GM04504 (cell line): ENCODE measurements at places on chromosomes 2 and 18.

DNA sequence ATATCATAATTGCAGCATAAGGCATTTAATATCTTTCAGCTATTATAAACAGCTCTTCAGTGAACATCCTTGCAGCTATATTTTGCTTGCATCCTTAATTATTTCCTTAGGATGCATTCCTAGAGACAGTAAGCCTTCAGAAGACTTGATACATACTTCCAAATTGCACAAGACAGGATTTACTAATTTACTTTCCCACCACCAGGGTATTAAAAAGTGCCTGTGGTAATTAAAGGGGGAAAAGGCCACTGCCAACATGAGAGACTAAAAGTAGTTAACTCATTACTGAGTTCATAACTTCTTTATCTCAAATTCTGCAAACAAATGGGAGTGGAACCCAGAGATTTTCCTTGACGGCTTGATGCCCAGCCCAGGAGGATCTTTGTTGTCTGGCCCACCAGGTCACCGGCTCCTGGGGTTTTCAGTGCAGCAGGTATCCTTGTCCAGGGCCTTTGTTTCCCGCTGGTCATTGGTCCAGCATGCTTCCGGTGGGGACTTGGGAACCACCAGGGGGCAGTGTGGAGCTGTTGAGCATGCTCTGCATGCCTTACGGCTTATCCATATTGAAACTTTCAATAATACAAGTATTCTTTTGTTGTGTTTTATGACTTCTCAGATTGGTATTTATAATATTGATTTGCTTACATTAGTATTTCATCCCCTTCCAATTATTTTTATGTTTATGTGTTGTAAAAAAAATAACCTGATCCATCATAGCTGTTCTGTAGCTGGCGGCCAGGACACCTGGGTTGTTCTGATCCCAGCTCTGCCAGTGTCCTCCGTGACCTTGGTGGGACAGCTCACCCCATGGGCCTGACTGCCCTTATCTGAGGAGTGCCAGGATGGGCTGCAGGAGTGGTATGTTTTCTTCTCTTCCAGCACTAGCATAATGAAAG lies 61.4 kb downstream of the TGOLN2 start:
- DNase-seq, result no peak

- no peak for DNase-seq
These were observed 21.5 kb downstream of the RPL37A start for GRCh38 chr2:216520112-216520511.

GRCh38 chr18:24089076-24089475 lies 49.8 kb upstream of the CABYR start:
- DNase-seq, result no peak

DNA sequence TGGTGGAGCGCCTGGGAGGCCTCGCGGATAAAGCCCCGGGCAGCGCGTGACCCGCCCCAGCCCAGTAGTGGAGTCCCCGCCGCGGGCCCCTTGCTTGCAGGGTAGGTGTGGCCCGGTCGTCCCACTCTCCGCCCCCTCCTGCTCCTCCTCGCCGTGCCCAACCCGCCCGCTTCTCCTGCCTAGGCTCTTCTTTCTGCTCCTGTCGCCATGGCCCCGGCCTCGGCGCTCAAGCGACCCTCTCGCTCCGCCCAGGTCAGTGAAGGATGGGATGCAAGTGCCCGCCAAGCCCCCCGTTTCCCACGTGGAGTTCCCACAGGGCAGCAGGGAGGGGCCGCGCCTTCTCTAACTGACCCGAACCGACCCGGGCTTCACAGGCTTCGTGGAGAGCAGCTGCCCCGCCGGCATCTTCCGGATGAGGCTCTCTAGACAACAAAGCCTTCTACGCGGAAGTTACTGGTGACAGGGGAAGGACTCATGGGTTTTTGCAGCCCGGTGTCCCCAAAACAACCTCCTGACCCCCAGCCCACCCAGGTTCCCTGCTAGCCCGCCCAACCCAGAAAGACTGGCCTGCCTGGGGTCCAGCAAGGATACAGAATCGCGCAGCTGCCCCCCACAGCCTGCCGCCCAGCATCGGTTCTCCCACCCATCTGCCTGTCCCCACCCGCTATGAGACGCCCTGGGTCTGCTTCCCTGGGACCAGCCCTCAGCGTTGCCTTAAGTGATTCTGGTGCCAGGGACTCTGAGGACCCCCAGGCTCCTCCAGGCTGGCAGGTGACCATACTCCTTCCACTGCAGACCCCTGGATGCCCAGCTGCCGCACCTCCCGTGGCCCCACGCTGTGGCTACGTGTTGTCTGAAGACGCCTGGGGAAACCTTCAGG lies 32.8 kb downstream of the TTC32 start:
- DNase-seq, result no peak

GRCh38 chr2:218397820-218398436 lies 1.7 kb upstream of the CTDSP1 start:
- peak; percentile 61 for DNase-seq

DNA sequence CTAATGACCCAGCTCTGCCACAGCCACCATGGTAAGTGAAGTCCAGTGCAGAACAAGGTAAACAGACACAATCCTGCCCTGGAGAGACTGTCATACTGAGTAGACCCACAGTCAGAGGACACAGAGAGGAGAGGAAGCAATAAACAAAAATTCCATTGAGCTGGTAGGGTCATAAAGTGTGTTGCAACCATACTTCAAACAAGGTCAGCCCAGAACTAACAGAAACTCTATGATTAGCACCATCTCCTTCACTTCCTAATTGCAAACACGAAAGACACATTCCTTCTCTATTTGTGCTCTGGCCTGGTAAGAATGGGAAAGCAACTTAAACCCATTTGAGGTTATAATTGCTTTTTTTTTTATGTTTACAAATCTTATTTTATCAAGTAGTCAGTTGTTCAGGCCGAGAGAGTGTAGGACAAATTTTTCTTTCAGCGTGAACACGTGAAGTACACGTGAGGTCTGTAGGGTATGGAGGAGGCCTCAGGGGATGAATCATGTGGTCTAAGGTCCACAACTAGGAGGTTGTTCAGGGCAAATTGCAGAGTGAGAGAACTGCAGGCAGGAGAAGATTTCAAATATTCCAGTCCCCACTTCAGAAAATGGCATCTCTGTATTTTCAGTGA lies 71.4 kb upstream of the GLS start:
- no peak for DNase-seq

DNA sequence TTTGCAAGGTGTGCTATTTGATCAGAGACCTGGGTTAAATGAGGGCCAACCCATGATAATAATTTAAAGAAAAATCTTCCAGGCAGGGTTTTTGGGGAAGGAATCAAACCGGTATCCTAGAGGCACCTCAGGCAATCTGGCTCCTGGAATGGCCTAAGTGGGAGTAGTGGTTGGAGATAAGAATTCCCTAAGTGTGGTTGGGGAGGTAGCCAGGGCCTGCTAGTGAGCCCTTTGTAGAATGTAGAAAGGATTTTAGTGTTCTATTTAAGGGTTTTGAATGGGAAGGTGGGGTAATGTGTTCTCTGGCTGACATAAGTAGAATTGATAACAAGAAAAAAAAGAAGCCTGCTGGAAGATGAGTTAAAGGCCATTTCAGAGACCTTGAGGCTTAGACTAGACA lies 422.2 kb downstream of the XIRP2 start:
- DNase-seq, result no peak

GRCh38 chr18:31929273-31929672 lies 13.7 kb downstream of the TRAPPC8 start:
- DNase-seq, result no peak

- DNase-seq, result no peak
These were observed 125.5 kb downstream of the IRS1 start for GRCh38 chr2:226674123-226674522.

GRCh38 chr2:32940316-32940997 lies 6.3 kb upstream of the LTBP1 start:
- DNase-seq, result no peak

- no peak for DNase-seq
These were observed 62.2 kb downstream of the PPP4R1 start for GRCh38 chr18:9552191-9552590.

- no peak for DNase-seq
These were observed 300.6 kb downstream of the AFF3 start for GRCh38 chr2:99841749-99842148.

DNA sequence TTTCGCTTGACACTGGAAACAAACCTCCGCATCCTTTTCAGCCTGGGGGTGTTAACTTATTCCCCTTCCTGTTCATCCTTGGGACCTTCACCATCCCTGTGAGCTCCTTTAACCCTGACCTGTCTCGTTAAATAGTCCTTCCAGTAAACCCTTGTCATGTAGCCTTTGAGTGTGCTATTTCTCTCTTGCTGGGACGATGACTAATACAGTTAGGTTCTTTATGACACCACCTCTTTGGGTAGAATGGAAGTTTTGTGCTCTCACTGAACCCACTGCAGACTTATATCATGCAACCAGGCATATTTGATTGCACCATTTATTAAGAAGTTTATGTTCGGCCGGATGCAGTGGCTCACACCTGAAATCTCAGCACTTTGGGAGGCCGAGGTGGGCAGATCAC lies 40.5 kb upstream of the GAREM1 start:
- no peak for DNase-seq

GRCh38 chr18:37711766-37712505 lies 146.3 kb upstream of the CELF4 start:
- DNase-seq, result no peak

GRCh38 chr2:120551522-120551921 lies 184.1 kb upstream of the GLI2 start:
- DNase-seq, result no peak

- peak; percentile 86 for DNase-seq
These were observed 123.0 kb upstream of the SLC39A10 start for GRCh38 chr2:195533771-195534642.

DNA sequence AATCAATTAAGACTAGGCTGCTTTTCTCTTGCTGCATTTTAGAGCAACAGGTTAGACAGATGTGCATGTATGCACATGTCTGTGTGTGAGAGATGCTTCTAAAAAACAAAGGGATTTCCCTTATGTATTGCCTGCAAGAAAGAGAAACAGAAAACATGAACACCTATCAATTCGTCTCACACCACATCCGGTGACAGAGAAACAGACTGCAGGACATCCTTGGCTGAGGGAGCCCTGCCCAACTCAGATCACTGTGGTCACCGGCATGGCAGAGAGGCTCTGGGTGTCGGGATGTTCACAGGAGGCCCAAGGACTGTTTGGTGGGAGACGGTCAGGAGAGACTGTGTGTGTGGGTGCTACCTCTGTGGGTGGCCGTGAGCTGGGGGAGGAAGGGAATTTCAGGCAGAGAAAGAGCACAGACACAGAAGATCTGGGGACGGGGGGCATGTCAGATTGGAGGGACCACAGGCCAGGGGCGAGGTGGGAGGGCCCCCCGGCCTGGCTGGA lies 24.9 kb downstream of the FHL2 start:
- no peak for DNase-seq

DNA sequence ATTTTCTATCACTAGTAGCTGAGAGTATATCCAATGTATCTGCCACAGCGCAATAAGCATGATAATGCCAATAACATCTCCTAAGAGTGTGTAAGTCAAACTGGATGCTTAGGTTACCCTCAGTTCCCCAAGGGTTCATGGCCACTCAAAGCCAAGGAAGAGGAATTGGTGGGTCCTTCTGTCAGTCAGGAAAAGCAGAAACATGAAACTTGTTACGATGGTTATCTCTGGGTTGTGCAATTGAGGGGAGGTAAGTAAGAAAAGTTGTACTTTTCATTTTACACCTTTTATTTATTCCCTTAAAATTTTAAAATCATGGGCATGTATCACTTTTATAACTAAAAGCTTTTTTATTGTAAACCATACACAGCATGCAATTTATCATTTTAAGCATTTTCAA lies 10.1 kb upstream of the GAD1 start:
- no peak for DNase-seq

DNA sequence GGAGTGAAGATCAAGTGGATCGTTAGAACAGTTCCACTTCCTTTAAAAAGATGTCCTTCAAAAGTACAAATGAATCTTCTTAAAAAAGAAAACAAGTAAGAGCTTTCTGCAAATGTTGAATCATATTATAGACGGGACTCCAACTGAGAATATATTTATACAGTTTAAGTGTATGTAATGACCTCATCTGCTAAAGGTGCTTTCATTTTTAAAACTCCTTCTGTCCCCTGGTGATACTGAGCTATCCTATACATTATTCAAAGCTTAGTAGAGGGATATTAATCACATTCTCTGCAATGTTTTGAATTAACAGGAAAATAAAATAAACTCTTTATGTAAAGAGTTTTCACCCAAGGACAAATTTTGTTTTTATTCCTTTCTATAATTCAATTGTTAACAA lies 420.7 kb upstream of the SLC8A1 start:
- DNase-seq, result no peak

GRCh38 chr2:211737282-211737681 lies 801.3 kb downstream of the ERBB4 start:
- DNase-seq, result no peak

- no peak for DNase-seq
These were observed 167.5 kb upstream of the PXDN start for GRCh38 chr2:1911811-1912210.

- no peak for DNase-seq
These were observed 125.3 kb downstream of the COL4A4 start for GRCh38 chr2:227038550-227039189.

DNA sequence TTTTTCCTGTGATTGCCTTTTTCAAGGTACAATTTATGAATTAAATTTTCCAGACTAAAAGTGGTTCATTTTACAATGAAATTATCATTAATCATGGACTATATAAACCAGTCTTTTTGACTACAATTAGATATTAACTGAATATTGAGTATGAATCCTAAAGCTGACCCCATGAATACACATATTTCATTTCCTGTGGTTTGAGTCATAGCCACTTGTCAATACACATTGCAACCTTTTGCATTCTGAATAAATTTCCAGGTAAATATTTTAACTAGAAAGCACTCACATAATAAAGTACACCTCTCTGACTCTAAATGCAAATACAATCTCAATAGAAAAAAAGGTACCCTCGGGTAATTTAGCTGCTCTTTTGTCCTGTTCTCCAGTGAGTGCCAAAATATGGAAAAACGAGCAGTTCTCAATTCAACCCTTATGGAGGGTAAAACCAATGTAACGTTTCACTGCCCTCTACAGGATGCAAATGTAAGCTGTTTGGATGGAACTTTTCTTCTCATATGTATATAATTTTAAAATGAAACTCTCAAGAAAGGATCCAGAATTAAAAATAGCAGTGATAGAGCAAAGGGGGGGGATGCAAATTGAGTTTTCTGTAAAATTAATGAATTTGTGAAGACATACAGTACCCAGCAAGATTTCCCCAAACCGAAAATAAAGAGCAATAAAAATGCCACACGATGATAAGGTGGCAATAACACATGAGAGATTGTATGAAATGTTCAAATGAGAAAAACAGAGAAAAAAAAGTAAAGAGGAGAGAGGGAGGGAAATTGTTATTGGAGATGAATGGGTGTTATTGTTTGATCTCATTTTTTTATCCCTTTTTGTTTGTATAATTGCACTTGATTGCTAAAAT lies 1795.7 kb upstream of the PIK3C3 start:
- DNase-seq, result peak; percentile 6

- DNase-seq, result no peak
These were observed 670.0 kb upstream of the PKDCC start for GRCh38 chr2:41377837-41378236.
